ENCODE measurements at places on chromosomes 3 and 15.

- no peak for DNase-seq
Observed at GRCh38 chr15:64738226-64739095, 36.9 kb downstream of the RBPMS2 start.

- no peak for DNase-seq
Observed at GRCh38 chr3:127860211-127860696, 37.9 kb upstream of the MGLL start.

DNA sequence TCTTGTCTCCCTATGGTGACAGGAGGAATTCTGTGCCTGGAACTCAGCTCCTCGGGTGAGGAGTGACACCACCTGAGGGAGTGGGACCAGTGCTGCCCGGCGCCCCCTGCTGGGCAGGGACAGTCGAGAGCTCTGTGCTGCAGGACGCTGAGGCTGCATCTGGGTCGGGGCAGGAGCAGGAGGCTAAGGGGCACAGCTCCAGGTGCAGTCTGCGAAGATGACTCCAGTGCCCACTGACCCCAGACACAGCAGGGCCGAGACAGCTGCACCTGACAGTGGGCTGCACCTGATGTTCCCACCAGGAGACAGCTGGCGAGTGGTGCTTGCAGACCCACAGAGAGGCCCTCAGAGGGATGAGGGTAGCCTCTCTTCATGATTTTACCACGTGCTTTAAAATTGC, 152.9 kb downstream of the ATP10A start:
- DNase-seq, result peak; percentile 6

- no peak for DNase-seq
Observed at GRCh38 chr3:37163262-37164015, 10.9 kb downstream of the LRRFIP2 start.

DNA sequence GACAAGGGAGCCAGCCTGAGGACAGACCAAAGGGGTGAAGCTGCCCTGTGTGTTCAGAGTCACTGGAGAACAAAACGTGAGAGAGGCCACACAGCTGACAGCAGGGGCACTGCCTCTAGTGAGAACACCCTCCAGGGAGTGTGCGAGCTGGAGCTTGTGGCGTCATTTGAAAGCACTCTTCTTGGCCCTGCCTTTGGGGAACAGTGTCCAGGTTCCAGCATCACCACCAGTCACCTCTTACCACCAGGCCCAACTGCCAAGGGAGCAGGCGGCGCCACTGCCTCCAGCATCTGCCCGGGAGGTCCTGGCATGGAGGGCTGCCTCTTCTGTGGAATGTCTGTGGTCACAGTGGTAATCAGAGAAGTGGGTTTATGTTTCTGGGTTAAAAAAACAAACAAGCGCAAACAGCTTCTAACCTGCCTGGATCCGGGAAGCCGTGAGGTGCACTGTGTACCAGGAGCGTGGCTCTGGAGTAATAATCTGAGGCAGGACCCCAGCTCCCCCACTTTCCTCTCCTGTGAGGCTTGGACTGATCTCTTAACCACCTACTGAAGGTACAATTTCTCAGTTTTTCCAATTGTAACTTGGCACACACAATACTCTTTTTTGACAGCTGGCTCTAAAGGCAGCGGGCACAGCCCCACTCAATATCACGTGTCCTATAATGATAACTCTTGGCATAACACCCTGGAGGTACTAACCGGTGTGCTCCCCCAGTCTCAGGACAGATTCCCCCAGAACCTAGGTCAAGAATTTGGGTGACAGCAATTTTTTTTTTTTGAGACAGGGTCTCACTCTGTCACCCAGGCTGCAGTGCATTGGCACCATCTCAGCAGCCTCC, 32.2 kb upstream of the CDCP1 start:
- no peak for DNase-seq

- no peak for DNase-seq
Observed at GRCh38 chr3:60764870-60765269, 486.4 kb downstream of the FHIT start.

GRCh38 chr3:90018779-90019178, 911.4 kb downstream of the EPHA3 start:
- no peak for DNase-seq

DNA sequence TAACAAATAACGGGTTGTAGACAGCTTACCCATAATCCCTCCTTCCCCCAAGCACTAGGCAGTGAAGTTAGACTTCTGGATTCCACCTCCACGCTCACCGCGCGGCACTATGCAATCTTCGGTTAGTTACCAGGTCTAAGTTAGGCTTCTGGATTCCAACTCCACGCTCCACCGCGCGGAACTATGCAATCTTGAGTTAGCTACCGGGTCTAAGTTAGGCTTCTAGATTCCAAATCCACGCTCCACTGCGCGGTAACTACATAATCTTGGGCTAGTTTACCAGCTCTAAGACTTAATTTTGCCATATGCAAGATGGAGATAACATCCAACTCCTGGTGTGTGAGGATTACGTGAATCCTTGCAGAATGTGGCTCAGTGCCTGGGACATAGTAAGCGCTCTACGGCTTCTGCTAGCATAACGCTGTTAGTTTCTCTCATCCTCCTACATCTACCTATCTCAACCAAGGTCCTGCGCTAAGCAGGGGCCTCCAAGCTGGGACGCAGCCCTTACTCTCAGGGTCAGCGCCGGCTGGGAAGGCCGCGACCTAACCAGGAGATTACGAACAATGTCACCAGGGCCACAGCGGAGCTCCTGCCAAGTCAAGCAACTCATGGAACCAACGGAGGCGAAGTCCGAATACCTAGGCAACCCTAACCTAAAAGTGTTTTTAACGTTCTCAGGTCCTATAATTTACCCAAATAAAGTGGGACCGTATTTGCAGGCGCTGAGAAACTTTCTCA, 497 bp upstream of the RPLP1 start:
- no peak for DNase-seq

DNA sequence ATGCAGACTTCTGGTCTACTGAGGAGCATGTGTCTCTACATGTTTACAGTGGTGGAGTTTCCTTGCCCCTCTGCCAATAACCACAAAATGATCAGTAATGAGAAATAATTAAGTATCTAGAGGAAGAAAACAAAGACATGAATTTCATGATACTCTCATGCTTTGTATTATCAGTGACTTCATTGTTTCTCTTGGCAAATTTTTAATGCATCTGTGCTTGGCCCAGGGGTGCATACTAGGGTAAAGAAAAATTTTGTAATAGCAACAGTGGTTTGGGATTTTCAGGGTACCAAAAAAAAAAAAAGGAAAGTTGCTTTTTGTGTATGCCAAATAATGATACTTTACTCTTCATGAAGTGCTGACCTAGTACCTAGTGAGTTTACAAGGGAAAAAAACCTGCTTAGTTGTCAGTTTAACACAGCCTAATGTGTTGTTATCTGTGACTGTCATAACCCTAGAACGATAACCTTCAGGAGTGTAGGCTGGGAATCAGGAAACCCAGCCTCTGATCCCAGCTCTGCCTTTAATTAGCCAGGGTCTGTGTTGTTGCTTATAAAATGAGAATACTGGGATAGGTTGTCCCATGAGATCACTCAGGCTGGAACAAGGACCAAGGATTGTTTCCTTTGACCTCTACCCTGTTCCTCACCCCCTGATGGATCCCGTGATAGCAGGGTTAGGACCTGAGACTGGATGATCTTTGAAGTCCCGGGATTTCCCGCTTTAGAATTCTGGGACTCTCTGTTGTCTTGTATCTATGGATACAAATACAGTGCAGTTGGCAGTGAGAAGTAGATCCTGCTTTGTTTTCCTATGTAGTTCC, 117.5 kb downstream of the CMSS1 start:
- no peak for DNase-seq

DNA sequence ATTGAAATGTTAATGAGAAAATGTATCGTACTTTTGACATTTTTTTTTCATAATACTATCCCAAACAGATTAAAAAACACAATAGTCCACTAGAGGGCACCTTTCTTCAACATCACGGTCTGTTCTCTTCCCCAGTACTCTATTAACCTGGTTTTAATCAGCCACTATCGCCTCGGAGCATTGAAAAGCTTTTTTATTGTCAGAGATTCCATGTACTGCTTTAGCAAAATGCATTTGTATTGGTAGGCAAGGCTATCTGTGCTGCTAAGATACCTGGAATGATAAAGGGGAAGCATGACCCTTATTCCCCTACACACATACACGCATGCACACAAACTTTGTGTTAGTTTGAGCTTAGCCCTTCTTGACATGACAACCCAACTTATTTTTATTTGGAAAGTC, 160.1 kb upstream of the IL12A start:
- DNase-seq, result no peak

GRCh38 chr3:103406320-103406850, 971.6 kb downstream of the ZPLD1 start:
- no peak for DNase-seq

GRCh38 chr3:117515309-117515708, 805.7 kb downstream of the TUSC7 start:
- no peak for DNase-seq

- DNase-seq, result no peak
Observed at GRCh38 chr3:23270423-23270822, 67.3 kb downstream of the UBE2E2 start.

- no peak for DNase-seq
Observed at GRCh38 chr3:138360869-138361525, 12.6 kb downstream of the MRAS start.

DNA sequence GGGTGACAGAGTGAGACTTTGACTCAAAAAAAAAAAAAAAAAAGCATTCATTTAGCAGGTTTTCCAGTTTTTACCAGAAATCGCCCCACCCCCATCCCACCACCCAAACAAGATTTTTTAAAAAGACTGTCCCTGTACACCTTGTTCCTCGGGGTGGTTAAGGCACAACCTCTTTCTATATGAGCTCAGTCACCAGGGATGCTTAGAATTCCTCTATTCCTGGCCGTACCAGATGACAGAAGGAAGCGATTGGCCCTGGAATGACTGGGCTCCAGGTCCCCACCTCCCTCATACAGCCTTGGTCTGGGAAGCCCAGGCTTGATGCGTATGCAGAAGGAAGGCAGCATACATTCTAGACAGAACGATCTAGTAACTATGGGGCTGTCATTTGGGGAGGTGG, 25.6 kb downstream of the IDH2 start:
- DNase-seq, result no peak

GRCh38 chr3:31159331-31160039, 265.0 kb upstream of the GADL1 start:
- no peak for DNase-seq

DNA sequence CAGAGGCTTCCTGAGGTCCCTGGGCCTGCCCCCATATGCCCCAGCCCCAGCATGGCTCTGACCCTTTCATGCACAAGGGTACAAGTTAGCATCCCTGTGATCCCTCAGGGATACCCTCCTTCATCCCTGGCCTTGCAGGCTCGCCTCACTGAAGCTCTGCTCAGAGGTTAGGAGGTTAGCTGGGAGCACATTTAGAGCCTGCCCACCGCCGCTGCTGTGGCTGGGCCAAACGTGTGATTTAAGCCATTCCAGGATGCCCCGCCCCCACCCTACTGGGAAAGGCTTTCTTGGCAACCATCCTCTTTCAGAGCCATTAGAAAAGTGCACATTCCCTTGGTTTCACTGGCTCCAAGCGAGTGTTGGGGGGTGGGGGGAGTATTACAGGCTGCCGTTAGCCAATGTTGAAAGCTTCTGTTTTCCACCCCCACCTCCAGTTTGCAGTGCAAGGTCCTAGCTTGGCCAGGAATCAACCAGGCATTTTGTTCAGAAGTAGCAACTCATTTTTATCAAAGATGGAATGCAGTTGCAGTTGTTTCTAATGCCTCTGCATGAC, 6.3 kb upstream of the HES1 start:
- DNase-seq, result no peak

DNA sequence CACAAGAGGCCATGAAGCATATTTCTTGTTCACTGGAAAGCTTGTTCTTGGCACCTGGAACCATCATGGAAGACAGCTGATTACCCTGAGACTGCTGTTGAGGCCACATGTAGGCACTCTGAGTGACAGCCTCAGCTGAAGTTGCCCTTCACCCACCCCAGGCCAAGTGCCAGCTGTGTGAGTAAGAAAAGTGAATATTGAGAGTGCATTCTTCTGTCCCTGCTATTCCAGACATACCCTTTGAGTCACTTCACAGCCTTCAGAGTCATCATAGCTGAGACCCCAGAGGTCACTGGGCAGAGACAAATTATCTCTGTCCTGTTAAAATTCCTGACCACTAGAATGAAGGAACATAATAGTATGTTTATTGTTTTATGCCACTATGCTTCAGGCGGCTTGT, 79.6 kb downstream of the NFKBIZ start:
- no peak for DNase-seq

DNA sequence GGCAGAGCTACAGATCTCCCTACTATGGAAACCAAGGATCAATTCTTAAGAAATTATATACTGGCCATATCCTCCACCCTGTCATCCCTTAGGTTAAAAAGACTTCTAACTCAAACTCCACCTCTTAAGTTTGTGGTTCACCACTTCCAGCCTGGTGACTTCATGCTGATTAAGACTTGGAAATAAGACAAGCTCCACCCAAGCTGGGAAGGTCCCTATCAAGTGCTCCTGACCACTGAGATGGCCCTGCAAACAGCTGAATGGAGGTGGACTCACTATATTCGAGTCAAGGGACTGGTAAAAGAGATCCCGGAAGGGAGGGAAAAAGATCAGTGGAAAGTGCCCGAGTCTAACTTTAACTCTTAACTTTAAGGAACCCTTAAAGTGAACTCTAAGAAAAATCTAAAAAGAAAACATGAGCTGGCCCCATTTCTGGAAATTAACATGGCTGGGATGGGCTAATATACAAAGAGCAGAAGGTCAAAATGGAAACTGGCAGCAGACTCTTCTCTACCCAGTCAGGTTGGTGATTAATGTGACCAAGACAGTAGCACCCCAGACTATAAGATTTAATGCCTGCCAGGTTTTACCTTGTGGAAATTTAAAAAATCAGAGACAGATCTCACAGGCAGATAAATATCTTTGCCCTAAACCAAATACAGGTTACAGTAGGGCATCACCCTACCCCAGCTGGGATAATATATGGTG, 43.9 kb downstream of the PPCDC start:
- DNase-seq, result no peak

DNA sequence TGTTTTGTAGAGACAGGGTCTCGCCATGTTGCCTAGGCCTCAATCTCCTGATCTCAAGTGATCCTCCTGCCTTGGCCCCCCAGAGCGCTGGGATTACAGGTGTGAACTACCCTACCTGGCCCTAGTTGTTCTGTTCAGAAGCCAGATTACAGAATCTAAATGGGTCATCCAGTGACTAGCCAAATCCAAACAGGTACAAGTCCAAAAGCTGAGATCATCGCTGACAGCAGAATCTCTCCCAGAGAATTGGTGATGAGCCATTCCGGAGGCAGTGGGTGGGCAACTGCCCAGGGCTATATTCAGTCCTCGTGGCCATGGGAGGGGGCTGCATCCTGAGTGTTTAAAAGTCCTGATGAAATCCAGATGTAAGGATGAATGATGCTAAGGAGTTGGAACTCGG, 47.5 kb upstream of the SEMA4B start:
- no peak for DNase-seq

GRCh38 chr3:184559336-184559735, 2.2 kb upstream of the EPHB3 start:
- DNase-seq, result no peak
